MCF 10A (cell line): ENCODE measurements at places on chromosomes 5 and 9. TPM values are rescaled to one million over a fixed set of nuclear protein-coding genes. Genes with fewer than 3 reads are reported as not detected.

The SMC5 gene
- total RNA-seq: 29.8 and 31.9 TPM in 2 replicates

The CAVIN4 gene
- total RNA-seq: 0.49 and 0.56 TPM in 2 replicates

DNA sequence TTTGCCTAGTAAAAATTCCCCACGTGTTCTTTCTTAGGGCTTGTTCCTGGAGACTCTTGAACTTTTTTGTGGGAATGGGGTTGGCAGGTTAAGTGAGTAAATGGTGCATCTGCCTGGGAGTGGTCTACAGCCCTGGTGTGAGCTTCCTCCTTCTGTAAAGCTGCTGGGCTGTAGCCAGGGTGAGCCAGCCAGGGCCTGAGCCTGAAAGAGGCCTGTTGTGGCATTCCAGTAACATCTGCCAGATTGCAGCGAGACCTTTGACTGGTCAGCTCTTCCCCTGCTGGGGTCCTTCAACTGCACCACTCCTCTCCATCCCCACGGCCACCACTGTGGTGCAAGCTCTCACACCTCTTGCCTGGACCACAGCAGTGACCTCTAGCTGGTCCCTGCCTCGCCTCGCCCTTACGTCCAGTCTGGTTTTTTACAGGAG lies 47.5 kb downstream of the SLC22A5 start:
- DNase-seq: peak; percentile 30

- DNase-seq: no peak
These were observed 133.7 kb upstream of the EDIL3 start for GRCh38 chr5:84518370-84518769.

GRCh38 chr5:140806834-140807775 lies at the start of gene PCDHA4:
Gene PCDHA4, plus strand, starts transcription at chr5:140807068.
- peak; percentile 18 for DNase-seq

DNA sequence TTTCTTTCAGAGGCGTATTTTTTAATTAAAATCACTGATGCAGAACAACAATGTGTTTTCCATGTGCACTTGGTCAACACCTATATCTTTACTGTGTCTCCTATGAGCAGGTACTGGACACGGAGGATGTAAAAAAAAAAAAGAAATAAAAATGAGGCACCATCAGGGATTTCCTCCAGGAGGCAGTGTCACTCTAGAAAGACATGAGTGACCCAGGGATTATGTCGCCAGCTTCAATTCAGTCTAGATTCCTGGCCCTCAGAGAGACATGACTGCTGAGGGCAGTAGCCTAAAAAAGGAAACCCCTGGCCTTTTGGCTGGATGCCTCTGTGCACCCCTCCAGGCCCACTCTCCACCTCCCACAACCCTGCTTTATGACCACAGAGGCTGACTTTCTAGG lies 18.3 kb upstream of the IL33 start:
- peak; percentile 46 for DNase-seq

DNA sequence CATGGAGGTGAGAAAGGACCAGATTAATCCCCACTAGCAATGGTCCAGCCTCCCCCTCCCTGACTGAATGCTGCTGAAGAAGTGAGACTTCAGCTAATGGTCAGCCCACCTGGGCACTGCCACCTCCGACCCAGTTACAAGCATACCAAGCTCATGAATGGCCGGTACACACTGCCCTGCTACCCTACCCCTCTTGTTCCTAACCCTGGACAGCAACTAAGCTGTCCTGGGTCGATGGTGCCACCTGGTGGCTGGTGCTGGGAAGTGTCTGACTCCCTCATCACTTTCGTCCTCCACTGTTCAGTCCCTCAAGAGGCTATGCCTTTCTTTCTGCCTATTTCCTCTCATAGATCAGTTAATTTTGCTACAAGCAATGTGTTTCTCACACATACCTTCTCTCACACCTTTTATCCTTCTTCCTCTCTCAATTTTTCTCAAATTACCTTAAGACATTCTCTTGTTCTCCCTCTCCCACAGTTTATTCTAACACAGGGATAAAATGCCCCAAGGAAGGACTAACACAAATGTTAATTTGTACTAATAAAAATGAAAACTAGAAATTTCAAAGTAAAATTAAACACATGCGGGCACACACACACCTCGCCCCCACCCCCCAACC lies 42.4 kb downstream of the PAX5 start:
- peak; percentile 52 for DNase-seq

DNA sequence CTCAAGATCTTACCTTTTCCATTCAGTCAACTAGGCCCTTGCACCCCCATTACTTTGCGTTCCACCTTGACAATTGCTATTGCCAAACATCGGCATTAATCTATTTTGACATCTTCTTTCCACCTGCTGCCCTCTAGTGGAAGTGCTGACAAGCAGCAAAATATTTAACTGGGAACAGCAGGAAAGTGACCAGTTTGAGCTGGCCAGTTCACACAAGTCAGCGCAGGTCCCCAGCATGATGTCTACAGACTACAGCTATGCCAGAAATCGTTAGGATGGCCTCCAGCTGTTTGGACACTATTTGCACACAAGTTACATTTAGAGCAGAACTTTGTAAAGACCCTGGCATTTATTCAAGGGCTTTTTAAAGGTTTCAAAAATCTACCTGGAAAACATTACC lies 160.1 kb downstream of the GHR start:
- peak; percentile 88 for DNase-seq

DNA sequence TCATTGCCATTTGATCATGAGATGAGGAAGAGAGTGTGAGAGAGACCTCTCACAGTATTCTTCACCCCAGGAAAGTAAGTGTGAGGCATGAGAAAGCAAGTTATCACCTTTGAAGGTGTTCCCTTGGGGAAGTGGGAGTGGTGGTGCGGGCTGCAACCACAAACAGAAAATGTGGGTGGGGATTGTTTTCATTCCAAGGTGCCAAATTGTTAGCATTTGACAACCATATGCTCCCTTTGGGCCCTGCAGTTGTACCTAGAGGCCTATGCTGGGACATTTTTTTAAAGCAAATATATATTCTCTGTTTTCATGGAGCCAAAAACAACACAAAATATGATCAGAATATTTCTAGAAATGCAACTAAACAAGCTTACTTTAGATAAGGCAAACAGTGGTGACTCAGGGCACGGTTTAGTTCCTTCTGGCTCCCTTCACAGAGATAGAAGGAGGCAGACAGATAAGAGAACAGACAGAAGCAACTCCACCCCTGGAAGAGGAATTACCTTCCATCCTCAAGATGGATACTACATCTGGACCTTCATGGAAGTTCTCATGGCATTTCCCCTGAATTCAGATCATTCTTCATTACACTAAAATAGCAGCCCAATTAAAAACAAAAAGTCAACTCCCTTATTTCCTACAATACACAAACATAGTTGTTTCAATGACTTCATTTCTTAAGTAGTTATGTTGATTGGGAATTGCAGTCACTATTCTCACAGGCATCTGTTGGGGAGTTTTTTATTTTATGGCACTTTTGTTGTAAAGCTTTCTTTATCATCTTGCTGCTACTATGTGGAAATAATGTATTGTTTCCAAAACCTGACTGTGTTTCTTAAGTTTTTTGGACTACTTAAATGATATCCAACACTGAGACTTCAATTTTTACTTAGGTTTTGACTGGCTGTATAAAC lies 416.6 kb downstream of the PLK2 start:
- DNase-seq: no peak

DNA sequence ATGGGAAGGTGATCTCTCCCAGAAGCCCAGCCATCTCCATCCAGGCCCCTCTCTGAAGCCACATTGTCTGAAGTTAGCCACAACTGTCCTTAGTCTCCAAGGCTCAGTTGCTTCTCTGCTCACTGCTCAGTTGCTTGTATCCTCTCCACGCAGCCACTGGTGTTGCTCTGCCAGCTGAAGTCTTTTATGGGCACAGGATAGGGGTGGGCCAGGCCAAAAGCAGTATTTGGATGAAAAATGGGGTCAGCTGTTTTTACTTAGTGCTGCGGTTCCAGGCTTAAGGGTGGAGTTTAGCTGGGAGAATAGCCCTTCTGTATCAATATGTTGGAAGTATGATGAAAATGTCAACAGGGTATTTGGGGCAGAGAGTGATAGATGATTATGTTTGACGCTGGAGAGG lies 168.8 kb upstream of the PPP1R2B start:
- no peak for DNase-seq

GRCh38 chr5:65771266-65771665 lies 49.3 kb downstream of the NLN start:
- no peak for DNase-seq

- DNase-seq: peak; percentile 58
These were observed 72.7 kb upstream of the NREP start for GRCh38 chr5:111829701-111830100.

- DNase-seq: no peak
These were observed 586 bp downstream of the OR13C9 start for GRCh38 chr9:104617418-104617817.
